Stimulated activated naive CD4-positive, alpha-beta T cell treated with Interleukin-2 at 50 U/mL for 16 hours (primary cell): ENCODE measurements at places on chromosomes 2 and 18.

- no peak for DNase-seq
These were observed 7.0 kb upstream of the ACTR2 start for GRCh38 chr2:65220432-65221131.

GRCh38 chr2:230422149-230422548, 6.1 kb downstream of the SP100 start:
- DNase-seq, result no peak

DNA sequence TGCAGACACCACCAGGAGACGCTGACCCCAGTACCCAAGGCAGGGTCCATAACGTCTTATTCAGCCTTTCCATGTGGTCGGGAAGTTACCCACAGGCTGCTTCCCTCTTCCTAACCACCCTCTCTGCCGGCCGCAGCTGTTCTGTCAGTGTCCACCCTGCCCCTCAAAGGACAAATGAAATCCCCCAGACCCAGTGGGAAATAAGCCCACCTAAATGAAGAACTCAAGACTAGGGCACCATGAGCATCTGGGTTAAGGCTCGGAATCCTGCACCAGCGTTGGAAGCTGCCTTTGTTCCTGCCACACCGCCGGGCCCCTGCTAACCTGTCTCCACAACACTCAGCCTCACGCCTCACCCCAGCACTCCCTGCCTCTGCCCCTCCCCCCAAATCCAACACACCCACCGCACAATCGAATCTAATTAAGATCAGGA, 21.7 kb downstream of the BCL11A start:
- DNase-seq, result no peak

- no peak for DNase-seq
These were observed 771.6 kb downstream of the DPP10 start for GRCh38 chr2:115214050-115214449.

- DNase-seq, result no peak
These were observed 58.6 kb downstream of the NCAPH start for GRCh38 chr2:96393989-96394761.

DNA sequence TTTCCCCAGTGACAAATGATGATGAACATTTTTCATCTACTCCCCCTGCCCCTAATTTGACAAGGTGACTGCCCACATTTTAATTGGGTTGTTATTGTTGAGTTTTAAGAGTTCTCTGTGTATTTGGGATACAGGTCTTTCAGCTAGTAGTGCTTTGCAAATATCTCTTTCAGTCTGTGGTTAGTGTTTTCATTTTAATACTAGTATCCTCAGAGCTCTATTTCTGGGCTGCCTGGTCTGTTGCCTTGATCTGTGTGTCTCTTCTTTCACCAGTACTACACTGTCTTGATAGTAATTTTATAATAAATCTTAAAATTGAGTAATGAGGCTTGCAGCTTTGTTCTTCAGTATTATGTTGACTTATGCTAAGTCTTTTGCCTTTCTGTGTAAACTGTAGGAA, 19.7 kb downstream of the EIF5B start:
- no peak for DNase-seq

DNA sequence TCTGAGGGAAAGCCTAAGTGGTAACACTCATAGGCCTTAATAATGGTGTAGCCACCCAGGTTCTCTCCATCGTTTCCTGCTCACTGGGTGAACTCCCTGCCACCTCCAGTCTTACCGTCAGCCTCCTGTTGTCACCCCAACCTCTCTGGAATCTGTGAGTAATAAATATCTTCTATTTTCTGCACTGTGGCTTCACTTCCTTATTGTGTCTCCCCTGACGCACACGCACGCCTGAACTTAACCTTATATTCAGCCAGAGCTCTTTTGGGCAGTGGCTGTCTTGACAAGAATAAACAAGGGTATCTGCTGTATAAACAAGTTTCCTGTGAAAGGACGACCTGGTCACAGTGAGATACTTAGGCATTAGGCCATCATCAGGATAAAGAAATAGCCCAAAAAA, 467.2 kb downstream of the SPAG16 start:
- no peak for DNase-seq

- DNase-seq, result no peak
These were observed 80.5 kb downstream of the GALNT14 start for GRCh38 chr2:31057691-31058090.

- no peak for DNase-seq
These were observed 17.2 kb downstream of the LANCL1 start for GRCh38 chr2:210459407-210459806.

GRCh38 chr18:55375930-55376329, 212.1 kb downstream of the TCF4 start:
- no peak for DNase-seq

DNA sequence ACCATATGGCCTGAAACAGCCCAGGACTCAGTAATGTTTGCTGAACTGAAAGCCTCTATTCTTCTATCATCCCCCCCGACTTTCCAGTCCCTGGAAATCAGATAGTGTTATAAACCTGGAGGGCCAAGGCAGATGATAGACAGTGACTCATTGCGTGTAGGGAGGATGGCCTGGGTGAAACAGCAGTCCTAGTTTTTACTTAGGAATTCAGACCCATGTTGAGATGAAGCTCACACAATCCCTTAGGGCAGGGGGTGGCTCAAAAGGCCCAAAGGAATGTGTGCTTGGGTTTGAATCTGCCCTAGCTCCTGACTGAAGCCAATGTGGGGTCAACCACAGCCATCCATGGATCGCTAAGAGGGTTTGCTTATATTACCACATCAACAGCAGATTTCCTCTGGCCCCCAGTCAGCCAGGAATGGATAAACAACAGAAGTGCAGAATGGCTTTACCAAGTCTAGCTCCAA, 43.9 kb upstream of the STPG4 start:
- DNase-seq, result no peak

DNA sequence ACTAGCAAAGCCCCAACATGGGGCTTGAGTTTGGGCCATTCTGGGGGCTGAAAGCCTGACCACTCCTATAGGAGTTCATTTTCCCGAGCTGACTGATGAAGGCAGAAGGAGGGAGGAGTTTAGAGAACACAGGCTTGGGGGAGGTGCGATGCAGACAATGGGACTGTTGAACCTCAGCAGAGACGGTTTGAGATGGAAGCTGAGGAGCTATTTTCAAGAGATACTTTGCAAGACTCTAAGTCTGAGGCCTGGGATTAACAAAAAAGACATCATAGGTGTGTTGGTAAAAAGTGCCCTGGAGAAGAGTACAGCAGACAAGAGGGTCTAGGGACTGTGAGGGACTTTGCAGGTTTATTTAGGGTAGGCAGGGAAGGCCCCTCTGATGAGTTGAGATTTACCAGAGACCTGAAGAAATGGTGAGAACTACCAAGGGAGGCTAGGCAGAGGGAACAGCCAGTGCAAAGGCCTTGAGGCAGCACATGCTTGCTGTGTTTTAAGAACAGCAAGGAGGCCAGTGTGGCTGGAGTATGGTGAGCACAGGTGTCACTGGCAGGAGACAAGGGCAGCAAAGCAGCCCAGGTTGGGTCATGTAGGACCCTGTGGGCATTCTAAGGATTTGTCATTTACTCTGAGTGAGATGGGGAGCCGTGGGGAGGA, 31.6 kb downstream of the PCBP1 start:
- DNase-seq, result no peak

DNA sequence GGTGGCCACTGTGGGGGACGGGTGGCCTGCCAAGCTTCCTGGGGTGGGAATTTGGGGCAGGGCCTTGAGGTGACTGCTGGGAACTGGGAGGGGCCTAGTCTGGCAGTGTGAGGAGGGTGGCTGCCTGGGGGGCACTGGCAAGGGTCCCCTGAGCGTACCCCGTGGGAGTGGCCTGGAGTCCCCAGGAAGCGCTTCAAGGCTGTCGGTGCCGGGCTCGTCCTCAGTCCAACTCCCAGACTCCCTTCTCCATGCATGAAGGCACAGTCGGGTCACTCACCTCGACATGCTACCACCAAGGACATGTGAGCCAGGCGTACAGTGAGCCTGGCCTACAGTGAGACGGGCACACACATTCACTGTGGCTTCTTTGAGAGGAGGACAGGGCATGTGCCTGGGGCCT, 105.3 kb downstream of the SMIM21 start:
- no peak for DNase-seq
